ENCODE measurements at places on chromosomes 4 and X.

- no peak for DNase-seq
Observed at GRCh38 chrX:10233173-10233572, 76.4 kb downstream of the CLCN4 start.

- DNase-seq, result no peak
Observed at GRCh38 chrX:1400049-1400448, 8.1 kb upstream of the SLC25A6 start.

- DNase-seq, result no peak
Observed at GRCh38 chr4:8735236-8736089, 136.2 kb downstream of the HMX1 start.

DNA sequence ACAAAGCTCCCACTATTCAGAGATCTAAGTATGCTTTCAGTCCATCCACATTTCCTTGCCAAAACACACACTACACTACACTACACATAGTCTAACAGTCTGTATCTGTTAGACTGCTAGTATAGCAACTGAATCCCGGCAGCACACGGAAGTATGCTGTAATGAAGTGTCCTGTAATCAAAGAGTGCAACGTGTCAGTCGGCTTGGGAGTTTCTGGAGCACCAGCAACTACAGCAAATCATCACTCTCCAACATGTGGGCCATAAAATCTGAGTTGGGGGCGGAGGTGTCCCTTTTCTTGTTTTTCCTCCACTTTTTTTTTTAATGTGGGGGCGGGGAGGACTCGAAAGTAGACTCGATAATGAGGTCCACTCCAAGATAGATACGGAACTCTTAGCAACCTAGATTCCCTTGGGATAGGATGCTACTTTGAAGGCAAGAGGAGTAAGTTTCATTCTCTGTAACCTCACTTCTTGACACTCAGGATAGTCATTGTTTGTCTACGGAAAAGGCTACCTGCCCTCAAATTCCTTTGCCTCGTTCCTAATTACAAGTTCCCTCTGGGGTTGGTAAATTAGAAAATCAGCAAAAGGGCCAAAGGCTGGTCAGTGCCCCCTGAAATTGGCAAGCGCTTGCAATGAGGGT lies 722 bp downstream of the SLC10A7 start:
- no peak for DNase-seq

DNA sequence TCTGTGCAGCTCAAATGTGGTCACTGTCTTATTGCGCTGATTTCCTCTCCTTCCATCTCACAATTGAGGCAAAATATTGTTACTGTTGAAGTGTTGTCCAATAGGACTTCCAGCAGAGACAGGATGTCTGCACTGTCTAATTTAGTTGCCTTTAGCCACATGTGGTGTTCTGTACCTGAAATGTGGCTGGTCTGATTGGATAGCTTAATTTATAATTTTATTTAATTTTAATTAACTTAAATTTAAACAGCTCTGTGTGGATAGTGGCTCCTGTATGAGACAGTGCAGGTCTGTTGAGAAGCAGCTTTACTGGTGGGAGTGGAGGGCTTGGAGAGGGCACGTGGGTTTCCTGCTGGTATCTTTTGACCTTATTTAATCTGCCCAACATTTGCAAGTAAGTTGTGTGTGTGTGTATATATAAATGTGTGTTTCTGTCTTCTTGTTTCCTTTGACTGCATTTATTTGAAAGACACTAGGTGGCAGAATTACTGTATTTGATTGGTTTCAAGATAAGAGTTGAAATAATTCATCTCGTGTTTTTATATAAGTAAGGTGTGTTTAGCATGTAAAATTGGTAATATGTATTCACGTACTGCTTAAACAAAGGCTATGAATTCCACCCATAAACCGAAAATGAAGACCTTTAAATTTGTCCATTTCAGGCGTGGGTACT lies 55.3 kb upstream of the MSANTD1 start:
- DNase-seq, result no peak

DNA sequence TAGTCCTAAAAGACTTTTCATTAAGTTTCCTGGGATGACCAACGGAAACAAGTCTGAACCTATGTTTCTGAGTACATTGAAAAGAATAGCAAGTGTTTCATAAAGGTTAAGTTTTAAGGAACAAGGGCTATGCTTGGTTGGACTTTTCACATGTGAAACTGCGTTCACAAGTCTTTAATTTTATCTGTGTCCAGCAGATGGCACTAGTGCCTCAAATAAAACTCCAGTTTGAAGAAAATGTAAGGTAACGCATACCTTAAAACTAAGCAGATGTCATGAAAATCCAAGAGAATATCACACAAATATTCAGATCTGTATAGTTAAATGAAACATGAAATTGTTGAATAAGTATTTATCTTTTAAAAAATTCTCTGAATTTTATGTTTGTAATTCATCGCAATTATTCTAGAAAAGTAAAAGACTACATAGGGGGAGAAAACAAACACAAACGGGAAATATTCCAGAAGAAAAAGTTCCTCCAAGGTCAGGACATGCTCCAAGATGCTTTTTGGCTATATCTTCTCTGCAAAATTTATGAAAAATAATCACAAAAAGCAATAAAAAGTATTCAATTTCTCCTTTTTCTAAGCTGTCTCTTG lies 89.6 kb upstream of the MAD2L1 start:
- no peak for DNase-seq
